Thoracic aorta (tissue), 2 donors: ENCODE measurements at places on chromosomes 4 and X. TPM values are rescaled to one million over a fixed set of nuclear protein-coding genes. Genes with fewer than 3 reads are reported as not detected.

DNA sequence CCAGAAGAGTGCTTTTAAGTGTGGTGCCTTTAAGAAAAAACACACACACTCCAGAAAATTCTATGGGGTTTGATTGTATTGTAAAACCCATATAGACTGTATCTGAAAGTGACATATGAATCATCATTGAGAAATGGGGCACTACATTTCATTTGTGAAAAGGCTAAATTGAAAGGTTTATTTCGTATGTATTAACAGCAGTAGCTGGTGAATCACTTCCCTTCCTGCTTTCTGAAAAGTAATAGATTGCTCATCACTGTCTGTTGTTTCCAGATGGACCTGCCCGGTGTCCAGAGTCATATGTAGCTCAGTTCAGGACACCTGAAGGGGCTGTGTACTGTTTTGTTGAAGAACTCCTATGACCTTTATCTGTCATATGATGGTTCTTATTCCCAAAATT, 28.1 kb upstream of the HPRT1 start:
- DNase-seq, result no peak

CYSLTR1 gene
- 3.5 TPM for total RNA-seq

GRCh38 chrX:129696463-129697155, 41.9 kb upstream of the APLN start:
- no peak for DNase-seq

DNA sequence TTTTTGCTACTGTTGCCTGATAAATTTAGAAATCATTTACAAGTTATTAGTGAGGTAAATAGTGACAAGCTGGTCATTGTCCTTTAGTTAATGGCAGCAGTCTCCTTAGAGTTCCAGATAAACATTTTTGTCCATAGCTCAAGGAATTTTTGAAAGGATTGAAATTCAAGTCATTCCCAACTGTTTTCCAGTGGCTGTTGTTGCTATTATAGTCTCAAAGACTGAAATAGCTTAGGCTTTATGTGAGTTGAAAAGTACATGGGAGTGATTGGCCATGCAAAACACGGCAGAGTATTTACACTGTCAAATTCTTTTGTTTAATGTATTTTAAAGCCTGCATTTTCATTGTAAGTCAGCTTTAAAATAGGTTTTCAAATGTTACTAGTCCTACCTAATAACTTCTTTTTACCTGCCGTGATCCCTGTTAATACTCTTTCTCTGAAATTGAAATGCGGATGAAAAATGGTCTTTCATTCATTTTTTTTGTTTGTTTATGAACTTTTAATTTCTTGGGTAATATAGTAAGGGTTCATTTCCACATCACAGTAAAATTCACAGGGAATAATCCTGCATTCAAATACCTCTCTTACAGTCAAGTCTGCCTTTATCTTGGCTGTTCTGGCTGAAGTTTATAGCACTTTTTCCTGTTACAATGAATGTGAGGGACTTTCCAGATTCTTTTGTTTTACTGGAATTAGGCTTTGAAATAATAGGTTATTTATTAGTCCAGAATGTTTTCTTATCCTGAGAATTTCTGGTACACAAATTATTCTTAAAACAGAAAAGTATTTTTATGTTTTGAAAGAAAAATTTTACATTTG, 85.1 kb downstream of the PDLIM5 start:
- DNase-seq, result no peak

GRCh38 chrX:48533165-48533564, 6.3 kb upstream of the TBC1D25 start:
- no peak for DNase-seq

DNA sequence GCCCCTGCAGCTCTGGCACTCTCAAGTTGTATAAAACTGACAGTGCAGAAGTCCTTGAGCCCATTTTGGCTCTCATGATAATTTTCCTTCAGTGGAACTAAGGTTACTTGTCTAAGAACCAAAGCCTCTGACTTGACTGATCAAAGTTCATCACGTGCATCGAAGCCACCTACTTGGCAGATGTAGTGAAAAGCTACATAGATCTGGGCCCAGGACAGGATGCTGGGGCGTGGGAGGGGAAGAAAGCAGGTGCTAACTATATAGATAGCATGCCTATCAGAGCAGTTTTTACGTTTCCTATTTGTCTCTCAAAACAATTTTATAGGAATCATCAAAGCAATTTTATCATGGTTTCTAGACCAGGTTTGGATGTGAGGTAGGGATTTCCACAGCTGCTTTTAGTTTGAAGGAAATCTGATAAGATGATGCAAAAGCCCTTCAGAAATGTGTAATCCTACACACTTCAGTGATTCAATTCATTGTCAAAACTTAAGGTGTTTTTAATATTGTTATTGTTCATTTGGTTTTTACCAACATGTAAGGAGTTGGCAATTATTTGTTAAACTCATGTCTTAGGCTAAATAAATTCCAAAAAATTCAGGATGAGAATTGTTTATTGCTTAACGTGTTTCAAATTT, 1.2 kb upstream of the CD40LG start:
- no peak for DNase-seq

DNA sequence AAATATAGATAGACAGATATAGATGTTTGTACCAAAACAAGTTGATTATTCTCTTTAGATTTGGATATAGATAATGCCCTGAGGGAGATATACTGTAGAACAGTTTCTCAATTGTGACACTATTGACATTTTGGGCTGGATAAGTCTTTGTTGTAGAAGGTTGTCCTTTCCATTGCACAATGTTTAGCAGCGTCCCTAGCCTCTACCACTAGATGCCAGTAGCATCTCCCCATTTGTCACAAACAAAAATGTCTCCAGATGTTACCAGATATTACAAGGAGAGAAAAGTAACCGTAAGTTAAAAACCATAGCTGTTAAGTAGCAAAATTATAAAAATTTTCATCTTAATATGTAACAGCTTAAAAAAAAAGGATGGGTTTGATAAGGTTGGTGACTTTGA, 2595.3 kb downstream of the ARAP2 start:
- DNase-seq, result no peak

GRCh38 chr4:98148856-98149255, 5.6 kb upstream of the STPG2 start:
- DNase-seq, result no peak

PAPSS1 gene
- 29.8 TPM for total RNA-seq

- no peak for DNase-seq
Observed at GRCh38 chr4:125352521-125352920, 37.8 kb downstream of the FAT4 start.

PPM1K gene
- total RNA-seq, result 70.8 TPM

DCHS2 gene
- not detected for total RNA-seq

SGMS2 gene
- total RNA-seq, result 231 TPM

- DNase-seq, result no peak
Observed at GRCh38 chrX:69988955-69989394, 60.8 kb downstream of the AWAT2 start.

- DNase-seq, result no peak
Observed at GRCh38 chr4:102824398-102824797, 3.0 kb downstream of the UBE2D3 start.
